CD8-positive, alpha-beta T cell (primary cell): ENCODE measurements at places on chromosomes 5 and 9. TPM values are rescaled to one million over a fixed set of nuclear protein-coding genes. Genes with fewer than 3 reads are reported as not detected.

Gene CNOT8
- 139 TPM for total RNA-seq

Gene ACTBL2
- total RNA-seq: not detected

Gene PCDHB8
- total RNA-seq: not detected

Gene ZNF879
- total RNA-seq: 5.8 TPM

Gene RNF183
- not detected for total RNA-seq

Gene IDNK
- 4.3 TPM for total RNA-seq

Gene BTNL9
- not detected for total RNA-seq

Gene TLN1
- total RNA-seq: 128 TPM

Gene LHX2
- not detected for total RNA-seq

Gene ZNF608
- 0.27 TPM for total RNA-seq

Gene CEMIP2
- 286 TPM for total RNA-seq

Gene TXNDC8
- total RNA-seq: not detected

Gene NUTM2G
- total RNA-seq: not detected

Gene PCDHGB3
- 0.22 TPM for total RNA-seq

Gene DNAJA1
- 170 TPM for total RNA-seq

GRCh38 chr9:17019398-17019797, 115.4 kb upstream of the CNTLN start:
- no peak for DNase-seq

DNA sequence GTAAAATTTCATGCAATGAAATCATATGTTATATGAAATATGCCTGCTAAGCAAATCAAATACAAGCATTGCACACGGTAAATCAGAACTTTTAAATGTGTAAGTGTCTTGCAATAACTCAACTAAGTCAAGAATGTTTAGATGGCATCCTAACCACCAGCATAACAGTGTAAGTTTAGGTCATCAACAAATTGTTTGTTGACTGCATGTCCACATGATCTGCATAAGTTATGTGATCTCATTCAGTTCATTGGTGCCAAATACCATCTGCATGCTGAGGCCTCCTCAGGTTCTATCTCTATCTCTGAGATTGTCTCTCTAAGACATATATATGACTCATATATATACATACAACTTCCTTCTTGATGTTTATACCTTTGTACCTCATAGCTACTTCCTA, 159.6 kb upstream of the STK32A start:
- DNase-seq: no peak

DNA sequence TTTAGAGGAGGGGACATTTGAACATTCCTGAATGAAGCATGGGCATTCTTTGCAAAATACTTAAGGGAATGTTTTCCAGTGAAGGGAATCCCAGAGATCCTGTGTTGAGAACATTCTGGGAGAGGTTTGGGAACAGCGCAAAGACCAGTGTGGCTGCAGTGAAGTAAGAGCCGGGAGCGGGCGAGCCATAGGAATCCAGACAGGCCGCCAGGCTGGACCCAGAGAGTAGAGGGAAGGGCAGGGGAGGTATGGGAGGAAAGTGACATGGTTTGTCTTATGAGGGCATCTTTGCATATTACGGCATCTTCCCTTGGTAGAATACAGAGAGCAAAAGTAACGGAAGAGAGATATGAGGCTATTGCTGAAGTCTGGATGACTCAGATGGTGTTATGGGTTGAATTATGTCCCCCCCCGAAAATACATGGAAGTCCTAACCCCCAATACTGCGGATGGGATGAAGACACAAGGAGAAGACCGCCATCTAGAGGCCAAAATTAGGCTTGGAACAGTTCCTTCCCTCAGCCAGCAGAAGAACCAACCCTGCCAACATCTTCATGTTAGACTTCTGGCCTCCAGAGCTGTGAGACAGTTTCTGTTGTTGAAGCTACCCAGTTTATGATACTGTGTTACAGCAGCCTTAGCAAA, 268.2 kb downstream of the MAST4 start:
- DNase-seq: peak; percentile 37

DNA sequence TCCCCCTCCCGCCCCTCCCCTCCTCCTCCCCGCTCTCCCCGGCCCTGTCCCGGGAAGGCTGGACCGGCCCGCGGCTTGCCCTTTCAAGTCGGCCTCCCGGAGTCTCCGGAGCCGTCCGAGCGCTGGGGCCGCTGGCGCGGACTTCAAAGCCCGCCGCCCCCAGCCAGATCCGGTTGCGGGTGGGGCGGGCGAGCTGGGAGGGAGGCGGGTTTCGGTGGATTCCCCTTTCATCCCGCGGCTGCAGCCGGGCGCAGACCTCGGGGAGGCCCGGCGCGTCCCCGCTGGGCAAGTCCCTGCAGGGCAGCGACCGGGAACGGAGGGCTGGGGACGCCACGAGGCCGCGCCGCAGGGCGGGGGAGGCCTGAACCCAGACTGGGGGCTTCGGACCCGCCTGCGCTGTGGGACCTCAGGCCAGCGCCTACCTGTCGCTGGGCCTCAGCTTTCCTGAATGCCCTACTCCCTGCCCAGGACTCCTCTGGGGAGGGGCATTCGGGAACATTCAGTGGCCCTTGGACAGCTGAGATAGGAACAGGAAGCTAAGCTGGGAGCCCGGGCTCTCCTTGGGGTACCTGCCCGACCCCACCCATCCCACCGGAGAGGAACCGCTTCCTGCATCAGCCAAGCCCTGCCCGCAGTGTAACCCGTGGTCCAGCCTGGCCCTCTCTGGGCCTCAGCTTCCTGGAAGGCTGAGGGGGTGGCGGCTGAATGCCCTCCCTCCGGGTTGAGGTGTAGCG, 23.4 kb downstream of the C9orf50 start:
- DNase-seq: peak; percentile 72

DNA sequence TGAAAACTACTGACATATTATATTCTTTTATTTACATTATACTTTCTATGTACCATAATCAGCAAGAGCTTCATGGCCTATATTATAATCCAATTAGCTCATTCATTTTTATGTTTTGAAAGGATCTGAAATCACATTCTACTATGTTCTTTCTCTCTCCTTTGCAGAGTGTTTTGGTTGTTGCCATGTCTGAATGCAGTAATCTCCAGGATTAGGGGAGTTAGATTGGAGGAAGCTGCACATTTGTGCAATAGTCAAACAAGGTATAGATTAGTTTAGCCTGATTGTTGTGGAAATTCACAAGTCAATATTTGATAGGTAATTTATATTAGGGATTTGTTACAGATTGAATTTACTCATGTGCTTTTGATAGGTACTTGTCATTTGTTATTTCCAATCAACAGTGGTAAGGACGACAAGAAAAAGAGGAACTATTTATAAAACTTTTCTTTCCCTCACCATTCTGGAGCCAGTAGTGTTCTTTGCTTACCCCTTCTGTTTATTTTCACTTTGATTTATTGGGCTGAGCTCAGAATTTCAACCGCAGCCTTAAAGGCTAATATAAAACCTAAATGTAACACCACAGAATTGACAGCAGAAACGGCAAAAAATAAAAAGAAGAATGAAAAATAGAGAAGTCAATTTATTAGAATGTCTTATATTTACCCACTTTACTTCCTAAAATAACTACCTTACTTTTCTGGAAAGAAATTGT, 597.0 kb downstream of the CHSY3 start:
- DNase-seq: no peak

DNA sequence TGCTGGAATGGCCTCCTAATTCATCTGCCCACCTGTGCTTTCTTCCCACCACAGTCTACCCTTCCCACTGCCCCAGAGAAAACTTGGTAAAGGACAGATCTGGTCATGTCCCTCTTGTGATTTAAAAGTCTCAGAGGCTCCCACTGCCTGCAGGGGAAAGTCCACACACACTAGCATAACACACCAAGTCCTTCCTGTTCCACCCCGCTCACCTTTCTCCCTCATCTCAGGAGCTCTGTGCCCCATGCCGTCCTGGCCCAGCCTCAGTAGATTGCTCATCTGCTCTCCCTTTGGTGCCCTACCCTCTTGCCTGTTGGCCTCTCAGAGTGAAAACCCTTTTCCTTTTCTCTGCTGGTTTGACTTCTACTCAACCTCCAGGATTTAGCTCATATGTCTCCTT, 111.4 kb upstream of the MAP3K1 start:
- no peak for DNase-seq

GRCh38 chr5:68230285-68230684, 14.7 kb downstream of the PIK3R1 start:
- DNase-seq: no peak

GRCh38 chr5:83285661-83286398, 185.7 kb upstream of the VCAN start:
- no peak for DNase-seq

GRCh38 chr5:25862276-25862675, 1176.1 kb downstream of the CDH9 start:
- no peak for DNase-seq

- DNase-seq: no peak
Observed at GRCh38 chr5:28473531-28474107, 1435.2 kb upstream of the CDH9 start.

- DNase-seq: no peak
Observed at GRCh38 chr9:138072161-138072842, 194.7 kb downstream of the CACNA1B start.

DNA sequence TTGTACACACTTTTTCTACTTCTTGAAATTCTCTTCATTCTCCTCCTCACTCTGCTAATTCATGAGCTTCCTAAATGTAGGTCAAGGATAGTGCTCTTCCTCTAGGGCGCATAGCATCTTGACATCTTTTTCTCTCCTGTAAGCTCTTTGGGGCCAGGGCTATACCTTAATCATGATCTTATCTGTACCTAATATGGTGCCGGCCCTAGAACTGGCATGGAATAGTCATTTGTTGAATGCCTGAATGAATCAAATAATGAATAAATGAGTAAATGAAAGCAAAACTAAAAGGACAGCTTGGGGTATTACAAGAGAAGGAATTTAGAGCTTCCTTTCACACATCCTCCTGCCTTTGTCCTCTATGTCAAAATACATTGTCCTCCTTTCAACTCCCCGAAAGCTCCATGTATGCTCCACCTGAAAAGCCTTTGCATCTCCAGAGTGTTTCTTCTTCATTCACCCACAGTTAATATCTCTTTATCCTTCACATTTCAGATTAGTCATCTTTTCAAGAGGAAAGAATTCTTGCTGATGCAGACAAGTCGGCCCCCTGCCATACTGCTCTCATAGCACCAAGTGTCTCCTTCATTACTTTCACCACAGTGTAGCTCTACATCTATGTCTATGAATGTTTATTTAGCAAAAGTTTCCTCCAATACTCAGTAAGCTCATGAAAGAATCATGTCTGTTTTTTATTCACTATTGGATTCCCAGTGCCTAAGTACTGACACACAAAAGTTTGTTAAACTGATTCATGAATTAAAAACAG, 16.4 kb upstream of the PPP2R2B start:
- DNase-seq: no peak

DNA sequence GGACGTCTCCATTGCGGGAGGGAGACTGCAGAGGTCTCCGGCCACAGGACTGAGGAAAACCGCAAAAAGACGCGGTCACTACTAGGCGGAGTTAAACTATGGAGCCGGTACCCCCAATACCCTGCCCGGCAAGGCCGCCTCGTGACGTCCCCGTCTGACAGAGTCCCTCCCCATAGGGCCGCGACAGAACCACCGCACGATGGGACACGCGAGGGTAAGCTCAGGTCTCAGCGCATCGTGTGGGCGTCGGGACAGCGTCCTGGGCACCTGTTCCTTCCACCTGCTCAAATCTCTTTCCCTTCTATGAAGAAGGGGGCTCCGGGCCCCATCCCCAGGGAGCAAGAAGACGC, 35.2 kb upstream of the GLDC start:
- no peak for DNase-seq

GRCh38 chr5:91189480-91190313, 193.4 kb downstream of the ARRDC3 start:
- DNase-seq: no peak

GRCh38 chr9:77598524-77598923, 49.6 kb downstream of the GNA14 start:
- no peak for DNase-seq

- no peak for DNase-seq
Observed at GRCh38 chr9:132697230-132697629, 27.0 kb downstream of the GTF3C4 start.

DNA sequence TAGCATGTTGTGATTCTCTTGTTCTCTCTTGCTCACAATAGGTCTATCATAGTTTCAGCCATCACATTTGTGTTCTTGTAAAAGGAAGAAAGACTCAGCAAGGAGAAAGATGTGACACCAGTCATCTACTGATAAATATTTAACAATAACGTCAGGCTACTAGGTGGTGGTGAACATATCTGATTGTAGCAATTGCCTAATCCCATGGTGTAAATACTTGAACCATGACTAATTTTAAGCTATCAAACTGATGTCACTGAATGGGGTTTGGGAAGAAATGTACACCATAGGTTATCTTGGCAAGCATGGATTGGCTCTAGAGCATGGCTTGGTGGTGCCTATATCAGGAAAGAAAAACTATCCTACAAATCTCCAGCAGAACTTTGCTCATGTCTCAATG, 16.6 kb downstream of the DMRTA1 start:
- no peak for DNase-seq

GRCh38 chr5:42321785-42322184, 101.5 kb upstream of the GHR start:
- DNase-seq: no peak

- no peak for DNase-seq
Observed at GRCh38 chr5:6321078-6321477, 57.3 kb downstream of the MED10 start.

DNA sequence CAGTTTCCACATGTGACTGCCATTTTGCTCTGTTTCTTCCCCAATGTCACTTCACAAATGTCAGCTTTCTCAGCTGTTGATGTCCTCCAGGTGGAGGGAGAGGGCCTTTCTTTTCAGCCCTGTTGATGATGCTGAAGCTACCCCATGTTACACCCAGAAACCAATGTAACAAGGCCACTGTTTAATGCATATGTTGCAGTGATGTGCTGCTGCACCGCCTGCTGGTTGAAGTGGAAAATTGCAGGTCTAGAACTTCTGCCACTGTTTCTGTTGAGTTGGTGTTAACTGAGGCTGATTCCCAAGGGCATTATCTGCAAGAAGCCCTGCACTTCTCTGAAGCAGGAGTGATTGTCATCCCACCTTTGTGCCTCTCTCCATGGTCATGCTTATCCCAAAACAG, 428.4 kb downstream of the KDM4C start:
- no peak for DNase-seq

DNA sequence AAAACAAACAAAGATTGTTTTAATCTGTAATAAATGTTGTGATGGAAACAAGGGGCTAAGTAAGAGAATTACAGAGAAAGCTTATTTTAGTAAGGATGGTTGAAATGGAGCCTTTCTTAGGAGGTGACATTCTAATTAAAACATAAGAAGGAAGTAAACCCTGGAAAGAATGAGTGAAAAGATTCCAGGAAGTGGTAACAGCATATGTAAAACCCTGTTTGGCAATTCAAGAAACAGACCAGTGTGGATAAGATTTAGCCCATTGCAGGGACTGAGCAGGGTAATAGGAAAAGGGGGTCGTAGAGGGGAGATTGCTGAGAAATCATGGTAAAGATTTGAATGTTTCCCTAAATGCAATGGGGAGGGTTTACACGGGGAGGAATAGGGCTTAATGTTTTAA, 21.6 kb upstream of the PIP5K1B start:
- no peak for DNase-seq

DNA sequence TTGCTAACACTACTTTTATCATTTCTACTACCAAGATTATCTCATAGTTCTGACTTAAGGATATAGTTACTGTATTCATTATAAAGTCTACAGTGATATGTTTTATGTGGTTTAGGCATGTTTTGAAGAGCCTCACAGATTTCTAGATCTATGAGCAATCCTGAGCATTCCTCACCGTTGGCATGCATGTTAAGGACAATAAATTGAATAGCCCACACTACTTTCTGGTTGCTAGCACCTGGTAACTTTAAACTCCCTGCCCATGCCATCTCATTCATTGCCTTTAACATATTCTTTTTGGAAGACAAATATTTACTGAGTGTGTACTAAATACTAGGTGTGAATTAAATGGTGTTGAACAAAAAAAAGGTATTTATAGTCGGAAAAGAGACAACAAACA, 868.1 kb upstream of the CDH9 start:
- DNase-seq: no peak
